MG63 (cell line): ENCODE measurements at places on chromosomes 11 and 22.

GRCh38 chr11:125082040-125082439 is 18.9 kb downstream of the SLC37A2 start:
- no peak for DNase-seq

GRCh38 chr11:33116535-33116934 is 44.7 kb downstream of the CSTF3 start:
- no peak for DNase-seq

DNA sequence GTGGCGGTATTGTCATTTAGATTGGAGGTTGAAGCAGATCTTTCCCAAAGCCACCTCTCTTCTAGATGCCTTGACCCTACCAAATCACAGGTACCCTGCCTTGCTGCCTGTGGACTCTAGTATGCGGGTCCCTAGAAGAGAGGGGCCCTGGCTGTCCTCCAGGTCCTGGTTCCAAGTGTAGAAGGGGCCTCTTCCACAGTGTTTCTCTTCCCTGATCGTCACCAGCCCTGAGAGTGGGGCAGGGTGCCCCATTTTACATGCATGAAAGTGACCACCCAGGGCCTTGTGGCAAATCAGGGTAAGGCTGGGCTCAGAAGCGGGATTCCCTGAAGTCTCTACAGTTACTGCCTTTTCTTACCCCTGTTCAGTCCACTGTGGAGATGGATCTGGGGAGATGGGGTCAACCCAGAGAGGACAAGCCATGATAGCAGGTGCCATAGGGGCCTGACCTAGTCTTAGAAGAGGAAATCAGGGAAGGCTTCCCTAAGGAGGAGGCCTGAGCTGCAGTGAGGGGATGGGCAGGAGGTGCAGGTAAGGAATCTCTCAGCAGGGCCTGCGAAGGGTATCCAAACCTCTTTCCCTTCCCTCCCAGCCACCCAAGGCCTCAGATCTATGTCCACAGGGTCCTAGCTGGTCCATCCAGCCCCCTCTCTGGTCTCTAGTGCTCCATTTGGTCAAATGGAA is 1.2 kb upstream of the LRRC32 start:
- no peak for DNase-seq

GRCh38 chr11:63595296-63595695 is 18.9 kb downstream of the PLAAT3 start:
- DNase-seq: peak; percentile 26

DNA sequence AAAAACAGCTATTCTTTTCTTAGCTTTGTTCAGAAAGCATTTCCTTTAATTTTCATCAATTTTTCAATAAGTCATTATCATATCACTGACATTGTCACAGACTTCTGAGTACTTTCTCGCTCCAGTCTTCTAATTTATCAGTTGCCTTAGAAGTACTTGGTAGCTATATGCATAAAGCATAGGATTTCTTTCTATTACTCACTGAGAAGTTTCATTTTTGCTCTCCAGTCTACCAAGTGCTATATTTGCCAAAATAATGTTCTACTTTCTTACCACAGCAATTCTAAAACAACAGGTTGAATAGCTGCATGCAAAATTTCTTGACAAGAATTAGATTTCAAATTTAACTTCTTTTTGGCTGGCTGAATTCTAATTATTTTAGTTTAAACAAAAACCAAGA is 116.3 kb downstream of the STK33 start:
- DNase-seq: no peak

GRCh38 chr11:130175898-130176297 is 16.3 kb downstream of the ST14 start:
- DNase-seq: no peak

DNA sequence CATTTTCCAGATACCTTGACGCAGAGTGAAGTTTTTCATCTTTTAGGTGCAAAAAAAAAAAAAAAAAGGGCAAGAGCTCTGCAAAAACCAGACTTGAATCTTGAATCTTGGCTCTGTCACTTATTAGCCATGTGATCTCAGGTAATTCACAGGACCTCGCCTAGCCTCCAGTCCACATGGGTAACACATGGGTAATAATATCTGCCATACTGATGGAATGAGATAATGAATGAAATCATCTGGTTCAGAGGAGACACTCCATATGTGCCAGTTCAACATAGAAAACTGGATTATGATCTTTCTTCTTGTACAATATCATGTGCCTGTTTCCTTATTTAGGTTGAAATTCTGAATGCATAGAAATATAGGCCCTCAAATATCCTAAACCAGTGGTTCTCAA is 8.6 kb upstream of the AMOTL1 start:
- DNase-seq: no peak

- DNase-seq: no peak
Observed at GRCh38 chr11:57556041-57556440, 11.4 kb downstream of the UBE2L6 start.

DNA sequence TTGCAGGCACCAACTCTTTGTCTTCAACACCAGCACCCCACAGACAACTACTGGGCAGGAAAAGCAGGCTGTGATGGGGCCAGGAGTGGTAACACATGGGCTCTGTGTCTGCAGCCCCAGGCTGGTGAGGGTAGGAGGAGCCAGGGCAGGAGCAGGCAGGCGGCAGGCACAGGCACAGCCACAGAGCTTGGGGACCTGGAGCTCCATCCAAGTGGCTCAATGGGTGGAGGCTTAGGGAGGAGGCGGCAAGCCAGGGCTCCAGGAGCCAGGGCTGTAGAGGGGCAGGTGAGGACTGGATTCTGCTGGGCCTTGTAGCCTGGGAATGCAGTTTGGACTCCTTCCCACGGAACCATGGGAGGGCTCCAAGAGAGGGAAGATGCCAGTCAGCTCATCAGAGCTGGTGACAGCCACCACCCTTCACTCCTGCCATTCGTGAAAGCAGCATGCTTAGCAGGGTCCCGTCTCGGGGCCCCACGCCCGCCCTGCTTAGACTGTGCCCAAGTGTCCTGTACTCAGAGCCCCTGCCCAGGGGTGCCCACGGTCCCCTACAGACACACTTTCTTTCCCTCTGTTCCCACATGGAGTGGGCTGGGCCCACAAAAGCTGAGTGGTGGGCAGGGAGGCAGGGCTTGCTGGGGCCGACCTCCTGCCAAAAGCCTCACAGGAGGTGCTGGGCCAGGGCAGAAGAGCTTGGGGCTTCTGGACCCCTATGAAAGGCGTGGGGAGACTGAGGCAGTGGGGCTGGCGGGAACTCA is 12.4 kb downstream of the TTC38 start:
- DNase-seq: no peak

DNA sequence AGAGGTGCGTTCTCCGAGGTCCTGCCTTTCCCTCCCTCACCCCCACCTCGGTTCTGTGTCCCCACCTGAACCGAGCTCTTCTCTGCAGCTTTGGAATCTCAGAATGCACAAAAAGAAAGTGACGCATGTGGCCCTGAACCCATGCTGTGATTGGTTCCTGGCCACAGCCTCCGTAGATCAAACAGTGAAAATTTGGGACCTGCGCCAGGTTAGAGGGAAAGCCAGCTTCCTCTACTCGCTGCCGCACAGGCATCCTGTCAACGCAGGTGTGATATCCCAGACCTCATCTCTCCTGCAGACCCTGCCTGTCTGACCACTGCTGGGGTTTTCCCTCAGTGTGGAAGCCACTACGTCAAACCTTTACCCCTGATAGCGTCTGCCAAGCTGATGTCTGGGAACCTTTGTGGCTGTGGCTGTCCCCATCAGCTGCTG is 13.9 kb downstream of the ACP2 start:
- no peak for DNase-seq

- DNase-seq: no peak
Observed at GRCh38 chr11:7524462-7525235, 10.8 kb downstream of the PPFIBP2 start.

DNA sequence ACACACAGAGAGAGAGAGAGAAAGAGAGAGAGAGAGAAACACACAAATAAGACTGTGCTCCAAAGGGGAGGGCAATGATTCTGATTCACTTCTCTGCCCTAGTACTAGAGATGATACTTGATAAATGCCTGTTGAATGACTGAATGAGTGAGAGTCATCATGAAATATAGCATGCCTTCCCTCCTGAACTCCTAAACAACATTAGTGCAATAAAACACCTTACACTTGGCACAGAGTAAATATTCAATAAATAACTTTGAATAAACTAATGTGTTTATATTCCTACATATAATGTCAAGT is 511.2 kb upstream of the RAG2 start:
- no peak for DNase-seq

- no peak for DNase-seq
Observed at GRCh38 chr22:17869285-17870096, 95.2 kb upstream of the BID start.

GRCh38 chr11:46876471-46876870 is 30.4 kb upstream of the CKAP5 start:
- no peak for DNase-seq

DNA sequence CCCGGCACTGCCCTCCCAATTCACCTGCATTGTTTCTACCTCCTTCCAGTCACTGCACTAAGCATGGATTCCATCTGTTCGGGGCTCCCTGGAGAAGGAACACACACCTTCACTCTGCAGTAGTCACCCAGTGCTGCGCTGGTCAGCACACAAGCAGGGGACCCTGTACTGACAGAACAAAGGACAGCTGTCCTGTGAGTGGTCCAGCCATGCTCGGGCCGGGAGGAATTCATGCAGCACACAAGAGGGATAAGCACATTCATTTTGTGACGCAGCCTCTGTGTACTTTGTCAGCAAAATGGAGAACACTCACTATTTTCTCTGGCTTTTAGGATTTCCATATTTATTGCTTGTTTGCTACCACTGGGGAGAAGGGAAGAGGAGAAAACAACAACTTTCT is 167.3 kb downstream of the NTM start:
- DNase-seq: no peak

- DNase-seq: no peak
Observed at GRCh38 chr11:36373016-36374010, 77.2 kb downstream of the PRR5L start.

DNA sequence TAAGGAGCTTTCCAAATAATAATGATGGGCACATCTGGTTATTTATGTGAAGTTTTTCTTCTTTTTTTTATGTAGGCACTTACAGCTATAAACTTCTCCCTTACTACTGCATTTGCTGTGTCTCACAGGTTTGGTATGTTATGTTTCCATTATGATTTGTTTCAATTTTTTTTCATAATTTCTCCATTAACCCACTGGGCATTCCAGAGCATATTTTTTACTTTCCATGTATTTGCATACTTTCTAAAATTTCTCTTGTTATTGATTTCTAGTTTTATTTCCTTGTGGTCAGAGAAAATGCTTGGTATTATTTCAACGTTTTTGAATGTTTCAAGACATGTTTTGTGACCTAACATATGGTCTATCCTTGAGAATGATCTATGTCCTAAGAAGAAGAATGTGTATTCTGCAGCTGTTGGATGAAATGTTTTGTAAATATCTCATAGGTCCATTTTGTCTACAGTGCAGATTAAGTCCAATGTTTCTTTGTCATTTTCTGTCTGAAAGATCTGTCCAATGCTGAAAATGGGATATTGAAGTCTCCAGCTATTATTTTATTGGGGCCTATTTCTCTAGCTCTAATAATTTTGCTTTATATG is 362.1 kb downstream of the DDX10 start:
- DNase-seq: no peak

- peak; percentile 11 for DNase-seq
Observed at GRCh38 chr11:58059007-58059350, 28.2 kb downstream of the OR6Q1 start.

DNA sequence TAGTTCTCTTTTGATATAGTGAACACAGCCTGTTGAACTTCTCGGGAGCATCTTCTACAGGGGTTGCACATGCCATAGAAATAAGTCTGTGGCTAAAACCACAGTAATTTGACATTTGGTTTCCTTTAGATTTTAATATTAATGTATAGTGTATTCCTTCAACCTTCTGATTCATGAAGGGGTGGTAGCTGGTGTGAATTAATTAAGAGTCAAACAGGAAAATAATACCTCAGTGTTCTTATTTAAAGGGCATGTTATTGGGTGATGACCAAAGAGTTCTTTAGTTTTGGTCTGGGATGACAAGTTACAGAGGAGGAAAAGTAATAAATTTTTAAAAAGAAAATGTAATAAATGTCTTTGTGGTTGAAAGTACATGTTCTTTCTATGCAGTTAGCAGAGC is 86.8 kb downstream of the PDHX start:
- no peak for DNase-seq

DNA sequence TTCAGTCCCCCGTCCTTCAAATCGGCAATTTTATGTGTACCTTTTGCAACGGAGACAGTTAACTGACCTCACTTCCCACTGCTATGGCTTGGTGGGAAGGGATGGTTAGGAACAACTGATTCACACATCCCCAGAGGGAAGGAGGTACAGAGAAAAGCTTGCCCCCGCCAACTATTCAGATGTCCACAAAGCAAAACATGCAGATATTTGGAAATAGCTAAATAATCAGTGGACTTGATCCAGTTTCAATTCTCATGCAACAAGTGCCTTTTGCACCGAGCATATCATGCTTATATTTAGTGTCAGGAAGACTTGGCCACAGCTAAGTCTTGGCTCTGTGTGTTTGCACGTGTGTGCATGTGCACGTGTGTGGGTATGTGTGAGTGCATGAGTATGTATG is 144.6 kb downstream of the SNX19 start:
- no peak for DNase-seq

DNA sequence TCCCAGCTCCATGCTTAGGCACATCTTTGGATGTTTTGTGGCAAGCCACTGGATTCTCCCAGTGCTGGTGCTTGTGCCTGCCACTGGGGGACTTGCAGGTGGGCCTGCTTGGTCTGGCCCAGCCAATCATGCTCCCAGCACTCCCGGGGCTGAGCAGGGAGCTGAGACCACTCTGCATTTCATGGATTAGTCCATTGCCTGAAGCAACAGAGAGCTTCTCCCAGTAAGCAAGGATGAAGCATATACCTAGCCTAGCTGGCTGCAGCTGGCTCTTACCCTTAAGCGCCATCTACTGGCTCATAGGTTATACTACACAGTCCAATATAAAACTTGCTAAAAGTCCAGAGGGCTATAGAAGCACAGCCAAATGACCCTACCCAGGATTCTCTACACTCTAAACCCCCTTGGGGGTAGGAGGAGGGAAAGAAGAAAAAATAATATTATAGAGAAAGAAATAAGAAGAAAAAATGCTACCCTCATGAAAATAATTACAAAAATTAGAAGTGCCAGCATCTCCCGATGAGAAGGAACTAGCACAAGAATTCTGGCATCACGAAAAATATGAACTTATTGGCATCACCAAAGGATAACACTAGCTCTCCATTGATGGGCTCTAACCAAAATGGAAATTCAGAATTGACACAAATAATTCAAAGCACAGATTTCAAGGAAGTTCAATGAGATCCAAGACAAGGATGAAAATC is 275.3 kb downstream of the C11orf87 start:
- peak; percentile 9 for DNase-seq

GRCh38 chr11:87076260-87076783 is 38.6 kb downstream of the TMEM135 start:
- no peak for DNase-seq
